Stimulated activated CD4-positive, alpha-beta T cell treated with anti-CD3 and anti-CD28 coated beads, Interleukin-1b, Interleukin-23, amount 100 ng/mL, for 4 hours (primary cell): ENCODE measurements at places on chromosomes 5 and 9.

- no peak for DNase-seq
These were observed 160.8 kb downstream of the DNAH5 start for GRCh38 chr5:13783726-13784125.

- no peak for DNase-seq
These were observed 129.8 kb downstream of the NXNL2 start for GRCh38 chr9:88664773-88665172.

GRCh38 chr5:41193456-41194205, 19.7 kb downstream of the C6 start:
- DNase-seq, result no peak

DNA sequence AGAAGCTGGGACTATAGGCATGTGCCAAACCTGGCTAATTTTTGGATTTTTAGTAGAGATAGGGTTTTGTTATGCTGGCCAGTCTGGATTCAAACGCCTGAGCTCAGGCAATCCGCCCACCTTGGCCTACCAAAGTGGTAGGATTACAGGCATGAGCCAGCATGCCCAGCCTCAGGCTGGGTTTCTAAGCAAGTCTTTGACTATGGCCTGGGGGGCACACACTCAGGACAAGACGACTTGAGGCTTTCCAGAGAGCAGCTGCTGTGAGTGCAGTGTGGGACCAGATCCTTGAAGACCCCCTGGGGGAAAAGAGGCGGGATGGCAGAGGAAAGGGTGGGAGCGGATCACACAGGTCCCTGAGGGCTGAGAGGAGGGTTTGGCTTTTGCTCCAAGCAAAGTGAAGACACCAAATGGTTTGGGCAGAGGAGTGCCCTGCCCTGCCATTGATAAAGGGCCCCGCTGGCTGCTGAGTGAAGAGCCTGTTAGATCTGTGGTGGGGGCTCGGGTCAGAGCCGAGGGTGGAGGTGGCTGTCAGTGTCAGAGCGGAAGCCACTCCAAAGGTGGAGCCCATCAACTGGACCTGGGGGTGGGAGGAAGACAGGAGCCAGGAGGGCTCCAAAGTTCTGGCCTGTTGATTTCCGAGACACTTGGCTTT, 46.8 kb upstream of the FUBP3 start:
- DNase-seq, result no peak

DNA sequence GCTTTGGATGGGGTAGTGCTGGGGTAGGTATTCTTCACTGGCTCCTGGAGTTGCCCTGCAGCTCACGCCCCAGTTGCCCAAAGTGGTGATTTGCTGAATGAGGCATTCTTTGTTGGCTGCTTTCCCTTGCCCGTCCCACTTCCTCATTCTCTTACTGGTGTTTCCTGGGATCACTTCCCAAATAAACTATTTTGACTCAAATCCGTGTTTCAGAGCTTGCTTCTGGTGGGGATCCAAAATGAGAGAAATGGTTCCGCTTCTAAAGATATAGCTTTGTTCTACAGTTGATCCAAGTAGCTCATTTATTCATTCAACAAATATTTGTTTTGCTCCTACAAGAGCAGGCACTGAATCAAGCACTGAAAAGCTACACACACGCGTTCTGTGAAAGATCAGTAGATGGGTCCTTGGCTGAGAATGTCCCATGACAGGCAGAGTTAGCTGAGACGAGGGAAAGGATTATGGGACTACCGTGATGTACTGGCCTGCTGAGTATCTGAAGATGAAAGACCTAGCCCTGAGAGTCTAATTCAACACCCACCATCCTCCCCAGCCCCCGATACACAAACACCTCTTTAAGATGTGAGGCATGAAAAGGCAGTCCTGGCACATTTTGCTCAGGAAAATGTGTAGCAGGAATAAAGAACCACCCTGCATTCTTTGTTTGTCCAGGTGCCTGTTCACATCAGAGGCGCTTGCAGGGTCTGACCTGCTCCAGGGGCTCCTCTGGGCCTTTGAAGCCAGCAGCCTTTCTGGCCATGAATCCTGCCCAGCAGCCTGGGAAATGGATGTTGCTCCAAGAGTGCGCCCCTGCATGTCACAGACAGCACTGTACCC, 143.1 kb upstream of the RANBP3L start:
- no peak for DNase-seq

DNA sequence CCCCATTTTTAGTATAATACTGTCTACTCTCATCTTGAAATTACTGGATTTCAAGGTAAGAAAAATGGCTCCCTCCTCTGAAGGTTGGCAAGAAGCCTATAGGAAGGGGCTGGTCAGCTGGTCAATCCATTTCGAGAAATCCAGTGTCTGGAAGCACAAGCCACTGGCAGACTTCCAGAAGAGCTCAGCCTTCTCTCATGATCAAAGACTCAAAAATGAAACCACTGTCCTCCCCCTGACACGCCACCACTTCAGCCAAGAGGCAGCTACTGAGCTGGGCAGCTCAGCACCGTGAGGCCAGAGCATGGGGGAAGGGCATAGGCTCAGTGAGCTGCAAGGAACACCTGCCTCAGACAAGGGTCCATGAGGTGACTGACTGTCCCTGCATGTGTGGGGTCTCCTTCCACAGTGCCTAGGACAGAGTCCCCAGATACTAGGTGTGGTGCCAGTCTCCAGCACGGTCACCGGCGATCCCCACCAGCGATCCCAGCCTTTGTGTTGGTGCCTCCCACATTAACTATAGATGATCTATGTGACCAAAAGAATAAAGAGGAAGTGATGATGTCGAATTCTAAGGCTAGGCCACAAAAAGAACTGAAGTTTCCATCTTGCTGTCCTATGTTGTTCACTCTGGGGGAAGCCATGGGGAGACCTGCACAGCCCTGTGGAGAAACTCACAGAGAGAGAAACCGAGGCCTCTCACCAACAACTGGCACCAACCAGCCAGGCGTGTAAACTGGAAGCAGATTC, 100.1 kb upstream of the LRRTM2 start:
- no peak for DNase-seq

DNA sequence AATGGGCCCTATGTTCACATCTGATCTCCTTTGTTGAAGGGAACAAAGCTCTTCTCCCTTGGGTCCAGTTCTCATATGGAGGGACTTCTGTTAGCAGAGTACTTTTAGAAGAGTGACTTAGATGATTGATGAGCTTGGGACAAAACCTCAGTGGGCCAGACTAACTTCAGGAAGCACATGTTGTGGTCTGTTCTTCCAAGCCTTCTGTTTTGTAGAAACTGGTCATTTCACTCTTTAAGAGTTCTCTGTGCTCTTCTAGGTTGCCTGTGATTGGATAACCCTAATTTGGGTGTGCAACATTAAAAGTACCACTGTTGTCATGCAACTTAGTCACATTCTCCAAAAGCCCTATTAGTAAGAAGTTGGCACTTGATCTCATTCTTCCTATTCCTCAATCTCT, 183.5 kb upstream of the ACO1 start:
- DNase-seq, result no peak
